Right cardiac atrium (tissue), 5 donors: ENCODE measurements at places on chromosomes 2 and 18. TPM values are rescaled to one million over a fixed set of nuclear protein-coding genes. Genes with fewer than 3 reads are reported as not detected.
A peak's percentile ranks its signal among the peaks of the same experiment; 100 is the strongest.

DNA sequence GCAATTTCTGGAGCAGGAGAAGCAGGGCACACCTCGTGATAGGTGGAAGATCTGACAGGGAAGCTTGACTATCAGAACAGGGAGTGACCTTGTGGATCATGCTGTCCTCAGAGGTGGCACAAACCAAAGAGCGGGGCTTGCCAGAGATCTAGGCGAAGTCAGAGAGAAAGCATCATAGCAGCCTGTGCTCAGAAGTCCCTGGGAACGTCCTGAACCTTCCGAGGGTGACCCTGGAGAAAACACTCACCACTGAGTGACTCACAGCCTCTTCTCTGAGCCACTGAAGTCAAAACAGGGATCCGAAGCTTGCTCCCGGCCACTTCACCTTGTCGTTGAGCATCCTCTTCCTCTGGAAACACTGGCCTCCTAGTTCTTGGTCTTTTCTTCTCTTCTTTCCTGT lies 56.7 kb downstream of the IL1R2 start:
- DNase-seq, result peak; percentile 63

MARCHF4 gene
- total RNA-seq, result not detected

GRCh38 chr2:94956797-94957391 lies 68.6 kb upstream of the MAL start:
- DNase-seq, result no peak

- DNase-seq, result no peak
Observed at GRCh38 chr2:37816036-37816435, 109.1 kb upstream of the RMDN2 start.

- peak; percentile 80 for DNase-seq
Observed at GRCh38 chr2:127591221-127591923, 54.6 kb upstream of the GPR17 start.
